ENCODE measurements at places on chromosomes 11 and 22.

DNA sequence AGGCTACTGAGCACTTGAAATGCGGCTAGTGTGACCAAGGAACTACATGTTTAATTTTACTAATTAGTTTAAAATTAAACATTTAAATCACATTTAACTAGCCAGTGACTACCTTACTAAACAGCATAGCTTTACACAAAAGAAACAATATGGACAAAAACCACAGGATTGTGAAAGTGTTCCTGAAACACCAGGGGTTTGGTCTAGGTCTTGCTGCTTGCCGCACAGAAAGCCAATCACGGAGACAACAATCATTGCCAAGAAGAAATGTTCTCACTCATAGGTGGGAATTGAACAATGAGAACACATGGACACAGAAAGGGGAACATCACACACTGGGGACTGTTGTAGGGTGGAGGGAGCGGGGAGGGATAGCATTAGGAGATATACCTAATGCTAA, 309.5 kb downstream of the C11orf87 start:
- DNase-seq, result no peak

DNA sequence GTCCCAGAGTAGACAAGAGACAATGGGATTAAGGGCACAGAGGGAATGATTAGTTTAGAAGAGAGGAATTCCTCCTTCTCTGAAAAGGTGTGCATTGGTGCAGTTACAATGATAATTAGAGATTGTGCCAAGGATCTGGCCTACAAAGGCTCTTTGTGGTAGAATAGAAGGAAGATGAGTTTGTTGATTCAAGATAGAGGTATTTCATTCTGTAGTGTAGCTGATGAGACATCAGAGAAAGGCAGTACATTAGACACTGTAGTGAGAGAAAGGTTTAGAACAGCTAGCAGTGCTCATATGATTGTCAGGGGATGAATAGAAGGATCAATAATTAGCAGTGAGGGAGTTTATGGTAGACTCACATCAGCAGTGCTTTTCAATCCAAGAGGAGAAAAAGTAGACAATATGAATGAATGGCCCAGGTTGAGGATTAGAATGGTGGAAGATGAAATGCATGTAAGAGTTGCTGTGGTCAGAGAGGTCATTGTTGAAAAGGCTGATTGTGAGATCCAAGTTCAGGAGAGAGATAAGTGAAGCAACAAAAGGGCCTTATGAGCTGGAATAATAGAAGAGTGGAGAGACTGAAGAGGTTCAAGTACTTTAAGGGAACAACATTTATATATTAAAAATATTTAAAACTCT, 28.9 kb downstream of the SIK2 start:
- no peak for DNase-seq

- DNase-seq, result no peak
Measured at GRCh38 chr22:27454807-27455450, 346.6 kb downstream of the MN1 start.

- no peak for DNase-seq
Measured at GRCh38 chr22:24599514-24599913, 3.5 kb upstream of the GGT1 start.

- DNase-seq, result no peak
Measured at GRCh38 chr11:27842290-27842689, 142.0 kb upstream of the BDNF start.

DNA sequence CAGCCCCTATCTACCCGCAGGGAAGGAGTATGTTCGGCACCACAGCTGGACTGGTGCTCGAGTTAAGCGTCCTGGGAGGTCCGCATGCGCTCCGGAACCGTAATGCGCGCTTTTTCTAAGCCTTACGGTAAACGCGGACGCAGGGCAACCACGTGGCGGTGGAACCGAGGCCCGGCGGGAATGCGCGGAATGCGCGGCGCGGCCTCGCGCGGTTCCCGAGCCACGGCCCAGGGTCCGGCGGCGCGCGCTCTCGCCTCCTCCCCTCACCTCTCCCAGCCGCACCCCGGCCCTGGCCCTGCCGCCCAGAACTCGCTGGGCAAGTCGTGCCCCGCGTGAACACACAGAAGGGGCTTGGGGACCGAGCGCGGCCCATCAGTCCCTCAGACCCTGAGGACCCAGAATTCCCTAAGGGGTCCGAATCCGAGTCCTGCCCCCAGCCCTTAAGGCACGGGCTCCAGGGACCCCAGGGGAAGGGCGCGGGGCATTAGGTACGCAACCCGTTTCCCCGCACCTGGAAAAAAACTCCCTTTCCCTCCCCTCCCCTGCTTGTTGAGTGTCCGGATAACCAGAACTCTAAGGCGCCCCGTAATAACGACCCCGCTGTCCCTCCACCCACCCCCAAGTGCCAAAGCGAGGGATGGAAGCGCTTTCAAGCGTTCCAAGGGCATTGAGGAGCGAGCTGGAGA, 4.3 kb upstream of the CCND1 start:
- no peak for DNase-seq

GRCh38 chr11:94933223-94934130, 39.9 kb downstream of the CWC15 start:
- DNase-seq, result no peak

DNA sequence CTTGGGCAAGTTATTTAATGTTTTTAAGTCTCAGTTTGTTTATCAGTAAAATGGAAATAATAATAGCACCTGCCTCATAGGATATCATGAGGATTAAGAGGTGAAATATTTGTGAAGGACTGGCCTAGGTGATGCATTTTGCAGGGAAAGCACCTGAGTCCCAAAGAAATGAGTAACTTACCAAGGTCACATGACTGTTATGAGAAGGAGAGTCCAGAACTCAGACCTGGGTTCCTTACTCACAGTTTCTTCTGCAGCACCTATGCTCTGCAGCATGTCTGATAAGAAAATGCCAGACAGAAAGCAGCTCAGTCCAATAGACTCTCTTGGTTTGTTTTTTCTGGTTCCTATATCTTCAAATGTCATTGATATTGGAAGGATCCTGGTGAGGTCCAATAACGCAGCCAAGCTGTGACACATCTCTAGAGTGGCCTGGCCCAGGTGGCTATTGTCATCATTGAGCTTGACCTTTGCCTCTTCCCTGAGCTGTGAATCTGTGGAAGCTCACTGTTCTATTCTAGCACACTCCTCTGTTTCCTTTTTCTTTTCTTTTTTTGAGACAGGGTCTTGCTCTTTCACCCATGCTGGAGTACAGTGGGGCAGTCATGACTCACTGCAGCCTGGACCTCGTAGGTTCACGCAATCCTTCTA, 174.7 kb upstream of the NAV2 start:
- no peak for DNase-seq

DNA sequence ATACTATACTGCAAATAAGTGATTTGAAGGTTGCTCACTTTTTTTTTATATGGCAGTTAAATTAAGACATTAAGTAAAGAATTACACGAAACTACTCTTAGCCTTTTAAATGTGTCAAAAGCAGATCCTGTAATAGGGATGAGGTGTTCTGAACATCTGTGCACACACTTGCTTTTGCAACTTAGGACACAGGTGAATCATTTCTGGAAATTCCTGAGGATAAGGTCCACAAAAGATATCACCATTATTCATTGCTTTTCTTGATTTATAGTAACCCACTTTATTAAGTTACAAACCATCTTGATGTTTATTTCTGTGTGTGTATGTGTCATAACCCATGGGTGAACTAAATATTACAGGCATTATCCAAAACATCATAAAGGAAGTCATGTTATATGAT, 55.9 kb downstream of the SLC5A12 start:
- DNase-seq, result no peak

GRCh38 chr11:65323813-65324212, 9.1 kb downstream of the CDC42EP2 start:
- no peak for DNase-seq

DNA sequence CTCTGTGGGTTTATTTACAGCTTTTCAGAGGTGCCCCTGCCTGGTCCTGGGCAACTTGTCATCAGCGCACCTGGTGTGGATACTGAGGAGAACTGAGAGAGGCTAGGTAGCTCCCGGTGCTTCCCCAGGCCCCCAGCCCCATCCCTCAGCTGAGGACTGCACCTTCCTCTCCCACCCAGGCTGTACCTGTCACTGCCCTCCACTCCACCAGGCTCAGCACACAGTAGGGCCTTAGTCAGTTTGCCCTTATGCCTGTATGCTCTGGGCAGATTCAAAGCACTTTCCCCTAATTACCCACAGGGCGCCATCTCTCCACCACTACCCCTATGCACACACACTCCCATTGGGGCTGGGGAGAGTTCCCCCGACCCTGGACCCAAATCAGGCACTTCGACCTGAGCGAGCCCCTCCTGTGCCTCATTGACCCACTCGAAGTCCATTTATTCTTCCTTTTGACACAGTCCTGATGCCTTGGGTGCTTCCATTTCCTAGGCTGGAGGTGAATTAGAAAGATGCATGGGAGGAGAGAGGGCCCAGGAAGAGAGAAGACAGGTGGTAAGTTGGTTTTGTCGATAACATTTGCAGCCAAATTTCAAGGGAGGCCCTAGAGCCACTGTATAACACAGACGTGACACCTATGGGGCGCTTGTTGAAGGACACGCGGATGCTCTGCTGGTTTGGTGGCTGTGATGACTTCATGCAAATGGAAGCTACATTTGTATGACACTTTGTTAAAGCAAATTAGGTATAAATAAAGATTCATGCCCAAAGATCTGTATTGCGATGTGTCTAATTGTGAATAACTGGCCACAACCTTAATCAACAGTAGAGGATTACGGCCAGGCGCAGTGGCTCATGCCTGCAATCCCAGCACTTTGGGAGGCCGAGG, 13.8 kb upstream of the PICK1 start:
- DNase-seq, result no peak

- no peak for DNase-seq
Measured at GRCh38 chr11:110728476-110728875, 16.2 kb upstream of the ARHGAP20 start.

DNA sequence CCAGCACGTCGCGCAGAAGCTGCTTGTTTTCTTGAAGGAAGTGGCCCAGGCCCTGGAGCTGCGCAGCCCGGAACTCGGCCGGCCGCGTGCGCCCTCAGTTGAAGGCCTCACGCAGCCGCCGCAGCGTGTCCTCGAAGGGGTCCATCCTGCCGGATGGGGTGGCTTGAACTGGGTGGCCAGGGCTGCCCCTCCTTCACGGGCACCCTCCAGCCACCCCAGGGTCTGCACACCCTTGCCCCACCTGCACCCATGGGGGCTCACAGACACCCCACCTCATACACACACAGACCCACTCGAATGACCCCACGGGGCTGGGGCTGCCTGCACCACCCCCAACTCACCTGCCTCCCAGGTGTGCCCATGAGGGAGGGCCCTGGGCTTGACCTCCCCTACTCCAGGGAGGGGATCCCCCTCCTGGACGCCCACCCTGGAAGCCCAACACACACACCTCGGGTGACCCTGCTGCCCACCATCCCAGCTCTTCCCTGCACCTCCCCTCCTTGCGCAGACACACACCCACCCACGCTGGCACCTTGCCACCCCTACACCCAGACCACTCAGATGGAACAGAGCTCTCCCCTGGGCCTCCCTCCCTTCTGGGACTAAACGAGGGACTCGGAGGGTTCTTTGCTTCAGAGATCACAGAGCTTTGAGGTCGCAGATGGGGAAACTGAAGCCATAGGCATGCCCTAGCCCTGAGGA, 6.8 kb downstream of the ALDH3B2 start:
- DNase-seq, result no peak

- no peak for DNase-seq
Measured at GRCh38 chr11:45347348-45348082, 61.4 kb upstream of the SYT13 start.

DNA sequence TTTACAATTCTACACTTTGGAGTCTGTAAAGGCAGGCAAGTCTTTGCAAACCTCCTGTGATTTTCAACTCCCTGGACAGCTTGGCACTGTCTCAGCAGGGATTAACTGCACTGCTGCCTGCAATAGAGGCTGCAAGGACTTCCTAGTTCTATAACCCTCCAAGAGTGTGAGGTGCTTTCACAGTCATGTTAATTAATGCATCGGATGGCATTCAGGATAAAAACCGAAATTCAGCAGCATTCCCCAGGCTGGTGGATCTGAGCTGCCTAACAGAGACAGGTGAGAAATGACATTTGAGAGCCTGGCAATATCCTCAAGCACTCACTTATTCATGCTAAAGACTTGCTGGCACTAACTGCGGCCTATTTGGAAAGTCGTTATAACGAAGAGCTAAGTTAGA, 85.0 kb downstream of the LARGE1 start:
- no peak for DNase-seq

DNA sequence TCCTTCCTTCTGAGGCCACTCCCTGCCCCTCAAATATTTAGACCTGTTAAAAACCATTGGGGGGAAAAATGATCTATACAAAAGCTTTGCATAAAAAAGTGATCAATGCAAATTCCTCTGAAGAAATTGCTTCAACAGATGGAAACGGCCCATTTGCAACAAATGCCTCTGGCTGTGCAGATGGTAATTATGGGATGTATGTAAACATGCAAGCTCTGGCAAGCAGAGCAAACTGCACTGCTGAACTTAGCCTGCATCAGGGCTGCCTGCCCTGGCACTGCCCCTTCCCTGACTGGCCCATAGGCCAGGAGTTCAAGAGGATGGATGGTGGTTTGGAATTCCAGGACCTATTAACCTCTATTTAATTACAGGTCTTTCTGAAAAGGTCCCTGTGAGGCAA, 388.7 kb downstream of the MIAT start:
- no peak for DNase-seq

GRCh38 chr11:12087075-12088004, 23.1 kb upstream of the MICAL2 start:
- DNase-seq, result peak; percentile 58

DNA sequence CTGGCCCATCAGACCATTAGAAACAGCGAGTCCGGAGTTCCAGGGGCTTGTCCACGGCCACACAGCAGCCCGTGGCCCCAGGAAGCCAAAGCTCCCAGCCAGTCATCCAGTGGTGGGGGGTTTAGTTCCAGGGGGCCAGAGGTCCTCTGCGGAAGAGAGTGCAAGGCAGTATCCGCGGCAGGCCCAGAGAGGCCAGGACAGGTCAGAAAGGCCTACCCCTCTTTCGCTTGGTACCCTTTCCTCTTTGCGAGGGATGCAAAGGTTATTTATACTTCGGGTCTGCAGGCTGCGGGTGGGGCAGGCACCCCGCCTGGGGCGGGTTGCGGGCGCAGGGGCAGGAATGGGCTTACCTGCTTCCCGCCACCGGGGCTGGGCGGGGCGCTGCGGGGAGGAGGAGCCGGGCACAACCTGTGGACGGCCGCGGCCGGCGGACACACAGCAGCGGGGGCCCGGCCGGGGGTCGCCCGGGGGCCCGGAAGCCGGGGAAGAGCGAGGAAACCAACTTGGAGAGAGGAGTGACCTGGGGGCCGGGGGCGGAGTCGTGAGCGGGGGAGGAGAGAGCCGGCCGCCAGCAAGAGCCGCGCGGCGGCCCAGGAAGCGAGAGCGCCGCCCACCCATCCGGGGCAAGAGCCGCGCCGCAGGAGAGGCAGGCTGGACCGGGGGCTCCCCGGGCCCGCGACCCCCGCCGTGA, at the start of gene SH3BP1:
SH3BP1 (plus strand) TSS at position 600 of the 691 bp plus-strand sequence. CDS start 119 bp downstream, outside the sequence.
- peak; percentile 55 for DNase-seq

DNA sequence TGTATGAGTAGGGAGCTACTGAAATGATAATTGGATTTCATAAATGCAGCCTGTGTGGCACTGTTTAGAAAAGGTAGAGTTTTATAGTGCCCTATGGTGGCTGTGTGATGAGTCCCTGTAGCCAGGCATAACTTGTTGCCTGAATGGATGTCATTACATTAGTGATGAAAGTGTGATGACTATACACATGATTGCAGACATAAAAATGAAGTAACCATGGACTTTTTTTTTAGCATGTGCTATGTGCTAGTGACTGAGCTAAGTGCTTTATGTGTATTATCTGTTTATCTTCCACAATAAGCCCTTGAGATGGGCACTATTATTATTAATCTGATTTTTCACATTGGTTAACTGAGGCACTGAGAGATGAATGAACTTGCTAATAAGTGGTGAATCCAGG, 13.5 kb upstream of the GRAMD1B start:
- DNase-seq, result no peak

Data from activated T-helper 2 cell treated with anti-CD3 and anti-CD28 coated beads, Interferon-gamma antibody, Interleukin-2, Interleukin-4, amounts not matched to agents 10 μg/mL and 5 μg/mL and 100 μg/mL, durations not matched to agents 14 hours and 24 hours and 36 hours (primary cell).